Activated T-cell treated with anti-CD3 and anti-CD28 coated beads, Interleukin-2, amount 50 U/mL, for 72 hours (primary cell): ENCODE measurements at places on chromosomes 12 and 14. TPM values are rescaled to one million over a fixed set of nuclear protein-coding genes. Genes with fewer than 3 reads are reported as not detected.

The C3AR1 gene
- total RNA-seq = 0.19 TPM

DNA sequence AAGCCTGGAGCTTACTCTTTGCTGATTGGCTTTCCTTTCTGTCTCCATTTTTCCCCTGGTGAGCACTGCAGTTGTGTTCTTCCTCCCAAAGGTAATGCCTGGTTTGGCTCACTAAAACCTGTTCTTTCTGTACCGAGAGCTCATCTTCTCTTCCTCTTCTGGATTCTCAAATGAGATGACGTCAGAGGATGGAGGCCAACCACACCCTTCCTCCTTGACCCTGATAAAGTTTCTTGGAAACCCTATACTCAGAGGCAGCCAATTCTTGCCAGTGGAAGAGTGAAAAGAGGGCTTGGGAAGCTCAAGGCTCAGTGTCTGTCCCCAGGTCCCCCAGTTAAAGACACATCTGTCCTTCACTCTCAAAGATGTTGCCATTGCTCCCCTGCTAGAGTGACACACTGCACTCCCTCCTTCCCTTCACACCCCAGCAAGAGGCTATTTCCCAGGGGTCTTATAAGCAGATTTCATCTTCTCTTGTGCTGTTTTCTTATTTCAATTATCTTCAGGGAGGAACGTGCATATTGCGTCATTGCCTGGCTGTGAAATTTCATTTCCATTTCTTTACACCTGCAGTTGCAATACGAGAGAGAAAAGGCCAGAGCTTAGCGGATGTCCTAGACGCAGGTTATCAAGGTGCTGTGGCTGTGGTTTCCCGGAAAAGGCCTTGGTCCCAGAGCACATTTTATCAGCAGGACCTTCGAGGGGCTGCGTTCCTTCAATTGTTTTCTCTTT lies 27.3 kb downstream of the NTF3 start:
- no peak for DNase-seq

GRCh38 chr14:100866666-100867630 lies 36.6 kb downstream of the RTL1 start:
- no peak for DNase-seq

DNA sequence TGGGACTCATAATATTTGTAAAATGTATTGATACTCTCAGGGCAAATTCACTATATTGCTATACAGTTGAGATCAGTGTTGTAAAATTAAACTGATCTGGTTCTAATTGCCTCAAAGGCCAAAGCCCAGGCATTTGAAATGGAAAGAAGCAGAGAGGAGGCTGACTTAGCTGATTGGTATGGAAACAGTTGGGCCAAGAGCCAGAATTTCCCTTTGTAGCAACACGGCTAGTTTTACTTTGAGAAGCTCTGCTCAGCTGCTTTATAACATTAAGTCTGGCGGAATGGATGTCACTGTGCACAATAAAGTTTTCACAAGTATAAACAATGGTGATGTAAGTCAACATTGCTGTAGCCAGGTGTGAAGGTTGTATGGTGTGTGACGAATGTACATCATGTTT lies 186.4 kb downstream of the MSRB3 start:
- DNase-seq = no peak

The PDZRN4 gene
- total RNA-seq = not detected

- no peak for DNase-seq
Observed at GRCh38 chr14:88297306-88297705, 25.8 kb downstream of the KCNK10 start.

The INSM2 gene
- total RNA-seq = 0.16 TPM

- no peak for DNase-seq
Observed at GRCh38 chr14:68405961-68406360, 386.9 kb downstream of the ZFP36L1 start.

The PLEKHG7 gene
- not detected for total RNA-seq

GRCh38 chr12:92098594-92099380 lies 46.9 kb downstream of the BTG1 start:
- no peak for DNase-seq

The PRKAB1 gene
- total RNA-seq = 63.7 TPM

DNA sequence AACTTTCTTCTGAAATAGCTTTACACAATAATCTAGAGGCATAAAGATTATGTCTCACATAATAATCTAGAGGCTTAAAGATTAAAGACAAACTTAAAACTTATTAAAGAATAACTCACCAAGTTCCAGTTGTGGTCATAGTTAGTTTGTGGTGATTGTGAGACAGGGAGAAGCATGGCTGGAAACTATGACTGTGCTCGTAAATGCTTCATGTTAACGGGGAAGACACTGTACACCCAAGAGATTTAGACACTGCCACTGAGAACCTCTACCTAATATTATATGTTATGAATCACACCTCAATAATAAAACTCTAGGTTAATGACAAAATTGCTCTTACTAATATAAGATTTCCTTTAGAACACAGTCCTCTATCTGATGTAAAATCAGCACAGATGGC lies 541.6 kb downstream of the TMEM121 start:
- no peak for DNase-seq

- no peak for DNase-seq
Observed at GRCh38 chr14:61222388-61222787, 58.8 kb downstream of the TMEM30B start.

DNA sequence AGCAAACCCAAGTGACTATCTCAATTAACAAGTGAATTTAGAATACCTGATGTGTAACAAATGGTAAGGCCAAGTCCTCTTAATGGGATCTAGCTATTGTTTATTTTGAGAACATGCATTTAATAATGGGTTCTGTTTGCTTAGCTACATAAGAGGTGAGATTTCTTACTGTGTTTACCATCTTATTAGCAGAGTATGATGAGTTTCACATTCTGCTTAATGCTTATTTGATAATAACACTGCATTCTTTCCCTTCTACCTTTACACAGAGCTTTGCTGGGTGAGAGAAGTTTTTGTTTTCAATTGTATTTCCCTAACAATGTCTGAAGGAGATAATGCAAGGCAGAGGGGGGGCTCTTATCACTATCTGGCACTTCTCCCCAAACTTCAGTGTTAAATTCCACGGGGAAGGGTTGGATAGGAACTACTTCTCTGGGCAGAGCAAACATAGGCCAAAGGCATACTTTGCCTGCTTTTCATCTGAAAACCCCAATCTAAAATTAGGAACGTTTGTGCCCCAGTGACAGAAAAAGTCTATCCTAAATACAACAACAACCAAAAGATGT lies 129.0 kb upstream of the ATXN7L3B start:
- DNase-seq = no peak

- DNase-seq = no peak
Observed at GRCh38 chr12:76627346-76628135, 68.0 kb upstream of the OSBPL8 start.

DNA sequence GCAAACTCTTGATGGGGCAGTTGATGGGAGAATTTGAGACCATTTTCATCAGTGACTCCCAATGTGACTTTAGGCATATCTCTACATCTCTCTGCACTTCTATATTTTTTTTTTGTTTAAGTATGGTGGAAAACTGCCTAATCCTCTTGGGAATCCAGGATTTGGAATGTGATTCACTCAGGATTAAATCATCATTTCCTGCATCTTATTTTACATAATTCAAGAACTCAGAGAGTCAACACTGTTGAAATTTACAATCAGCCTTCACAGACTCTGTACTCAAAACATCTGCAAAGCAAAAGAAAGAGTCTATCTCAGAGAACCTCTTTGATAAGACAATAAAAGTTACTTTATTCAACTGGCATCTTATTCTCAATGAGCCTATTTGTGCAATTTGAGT lies 260.7 kb upstream of the NOS1 start:
- no peak for DNase-seq

The SYT1 gene
- total RNA-seq = not detected

- no peak for DNase-seq
Observed at GRCh38 chr14:83301791-83302190, 1768.1 kb upstream of the SEL1L start.

DNA sequence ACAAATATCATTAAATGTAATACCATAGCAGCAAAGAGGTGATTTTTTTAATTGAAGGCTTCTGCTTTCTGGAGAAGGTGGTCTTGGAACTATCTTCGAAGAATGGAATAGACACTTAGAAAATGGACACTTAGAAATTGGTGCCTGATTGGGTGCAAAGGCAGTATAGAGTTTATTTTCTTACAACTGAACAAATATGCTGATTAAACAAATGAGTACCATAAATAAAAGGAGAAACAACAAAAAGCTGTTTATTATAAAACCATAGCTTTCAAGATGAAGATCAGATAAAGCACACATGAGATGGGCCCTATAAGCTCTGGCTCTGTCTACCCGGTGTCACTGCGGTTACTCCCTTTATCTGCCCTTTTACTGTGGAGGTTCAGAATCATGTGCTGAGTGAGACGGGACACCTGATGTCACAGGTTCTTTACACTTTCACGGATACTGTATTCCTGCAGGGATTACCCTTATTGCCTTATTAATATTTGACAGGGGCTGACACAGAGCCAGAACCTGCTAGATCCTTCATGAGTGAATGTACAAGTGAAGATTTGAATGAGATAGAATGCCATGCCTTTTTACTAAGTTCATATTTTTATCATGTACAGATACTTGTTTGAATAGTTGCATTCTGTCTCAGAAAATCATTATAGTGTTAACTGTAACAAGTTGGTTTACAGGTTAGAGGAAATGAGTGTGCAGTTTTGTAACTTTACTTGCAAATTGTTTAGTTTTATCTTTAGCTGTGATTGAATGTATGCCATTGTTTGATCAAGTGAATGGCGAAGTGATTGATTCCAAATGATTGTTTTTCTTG lies 477.5 kb upstream of the RGS6 start:
- DNase-seq = no peak

DNA sequence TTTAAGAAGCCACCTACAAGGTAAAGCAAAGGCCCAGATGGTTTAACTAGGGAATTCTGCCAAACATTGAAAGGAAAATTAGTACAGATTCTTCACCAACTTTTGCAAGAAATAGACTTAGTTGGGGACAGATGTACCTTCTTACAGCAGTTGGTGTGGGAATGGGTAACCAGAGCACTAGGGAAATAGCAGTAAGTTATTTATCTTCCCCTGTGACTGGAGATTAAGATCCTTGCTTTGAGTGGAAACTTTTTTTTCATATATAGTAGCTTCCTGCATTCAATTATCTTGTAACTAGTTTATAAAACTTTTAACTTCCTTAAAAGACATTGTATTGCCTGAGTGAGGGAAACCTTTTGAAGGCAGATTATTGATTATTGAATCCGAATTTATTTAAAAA lies 44.2 kb downstream of the ARID2 start:
- no peak for DNase-seq

DNA sequence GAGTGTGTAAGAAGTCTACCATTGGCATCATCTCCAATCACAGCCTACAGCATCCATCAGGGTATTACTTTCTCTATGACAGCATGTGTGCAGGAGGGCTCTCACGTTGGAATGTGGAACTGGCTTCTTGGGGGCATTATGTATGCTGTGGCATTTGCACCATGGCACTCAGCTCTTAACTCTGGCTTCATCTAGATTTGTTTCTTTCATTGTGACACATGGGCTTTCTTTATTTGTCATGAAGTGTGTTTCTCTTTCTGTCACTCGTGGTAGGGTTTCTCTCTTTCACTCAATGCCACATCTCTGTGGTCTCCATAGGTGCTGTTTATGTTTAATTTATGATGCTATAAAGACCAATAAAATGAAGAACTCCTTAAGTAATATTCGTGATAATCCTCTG lies 191.2 kb upstream of the GARIN2 start:
- peak; percentile 30 for DNase-seq

GRCh38 chr12:80038062-80038560 lies 61.2 kb upstream of the OTOGL start:
- no peak for DNase-seq
